ENCODE measurements at places on chromosomes 1 and 21. TPM values are rescaled to one million over a fixed set of nuclear protein-coding genes. Genes with fewer than 3 reads are reported as not detected.
A peak's percentile ranks its signal among the peaks of the same experiment; 100 is the strongest.

Gene HNRNPCL1
- not detected for polyA plus RNA-seq

Gene CIART
- polyA plus RNA-seq = 7.0 TPM

Gene EDN2
- polyA plus RNA-seq = not detected

Gene GBP6
- polyA plus RNA-seq = not detected

Gene MAP3K7CL
- 30.0 TPM for polyA plus RNA-seq

DNA sequence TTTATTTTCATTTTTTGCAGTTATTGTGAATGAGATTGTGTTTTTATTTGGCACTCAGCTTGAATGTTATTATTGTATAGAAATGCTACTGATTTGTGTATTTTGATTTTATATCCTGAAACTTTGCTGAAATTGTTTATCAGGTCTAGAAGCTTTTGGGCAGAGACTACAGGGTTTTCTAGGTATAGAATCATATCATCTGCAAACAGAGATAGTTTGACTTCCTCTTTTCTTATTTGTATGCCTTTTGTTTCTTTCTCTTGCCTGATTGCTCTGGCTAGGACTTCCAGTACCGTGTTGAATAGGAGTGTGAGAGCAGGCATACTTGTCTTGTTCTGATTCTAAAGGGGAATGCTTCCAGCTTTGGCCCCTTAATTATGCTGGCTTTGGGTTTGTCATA lies 27.3 kb downstream of the ZNF691 start:
- DNase-seq = no peak

DNA sequence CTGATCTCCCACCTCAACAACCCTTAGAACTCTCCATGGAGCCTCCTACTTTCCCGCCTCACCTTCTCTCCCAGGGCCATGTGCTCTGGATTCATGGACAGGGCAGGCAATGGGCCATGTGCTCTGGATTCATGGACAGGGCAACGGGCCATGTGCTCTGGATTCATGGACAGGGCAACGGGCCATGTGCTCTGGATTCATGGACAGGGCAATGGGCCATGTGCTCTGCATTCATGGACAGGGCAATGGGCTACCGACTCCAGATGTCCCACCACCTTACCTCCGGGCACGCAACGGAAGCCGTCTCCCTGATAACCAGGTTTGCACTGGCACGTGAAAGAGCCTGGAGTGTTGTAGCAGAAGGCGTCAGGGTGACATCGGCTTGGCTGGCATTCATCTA lies 53.2 kb downstream of the NID1 start:
- DNase-seq = no peak

- no peak for DNase-seq
Measured at GRCh38 chr1:206136241-206136640, 19.1 kb upstream of the AVPR1B start.

GRCh38 chr1:2027961-2028583 lies 8.9 kb downstream of the GABRD start:
- no peak for DNase-seq

- DNase-seq = no peak
Measured at GRCh38 chr1:235625340-235625739, 24.2 kb downstream of the GNG4 start.

DNA sequence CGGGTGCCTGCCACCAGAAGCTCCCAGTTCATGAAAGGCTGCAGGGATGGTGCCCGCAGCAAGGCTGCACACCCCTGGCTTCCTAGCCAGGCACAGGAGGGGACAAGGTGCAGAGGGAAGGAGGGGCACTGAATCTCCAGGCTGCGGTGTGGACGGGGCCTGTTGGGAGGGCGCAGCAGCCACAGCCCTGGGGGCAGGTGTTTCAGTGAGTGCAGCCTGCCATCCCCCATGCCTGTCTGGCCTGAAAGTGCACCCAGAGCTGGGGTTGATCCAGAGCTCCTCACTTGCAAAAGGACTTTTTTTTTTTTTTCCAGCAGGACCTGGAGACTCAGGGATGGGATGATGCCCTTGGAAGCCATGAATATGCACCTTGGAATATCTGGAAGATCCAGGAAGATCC lies 153.7 kb upstream of the C1orf174 start:
- DNase-seq = no peak

GRCh38 chr1:61588736-61589672 lies 135.9 kb downstream of the TM2D1 start:
- DNase-seq = peak; percentile 59

DNA sequence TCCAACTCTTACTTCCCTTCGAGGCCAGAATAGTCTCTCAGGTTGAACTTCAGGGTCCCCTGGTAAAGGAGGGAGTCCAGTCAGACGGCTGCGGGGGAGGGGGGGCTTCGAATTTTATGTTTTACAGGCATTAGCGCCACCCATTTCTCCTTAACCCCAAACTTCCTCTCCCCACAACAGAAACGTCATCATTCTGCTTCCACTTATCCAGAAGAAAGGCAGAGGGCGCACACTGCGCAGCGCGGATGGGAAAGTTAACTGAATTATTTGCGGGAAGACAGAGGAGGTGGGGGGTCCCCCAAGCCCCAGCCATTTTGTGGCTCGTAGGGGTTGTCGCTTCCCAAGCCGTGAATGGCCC lies 529 bp upstream of the PRMT2 start:
- DNase-seq = peak; percentile 92

DNA sequence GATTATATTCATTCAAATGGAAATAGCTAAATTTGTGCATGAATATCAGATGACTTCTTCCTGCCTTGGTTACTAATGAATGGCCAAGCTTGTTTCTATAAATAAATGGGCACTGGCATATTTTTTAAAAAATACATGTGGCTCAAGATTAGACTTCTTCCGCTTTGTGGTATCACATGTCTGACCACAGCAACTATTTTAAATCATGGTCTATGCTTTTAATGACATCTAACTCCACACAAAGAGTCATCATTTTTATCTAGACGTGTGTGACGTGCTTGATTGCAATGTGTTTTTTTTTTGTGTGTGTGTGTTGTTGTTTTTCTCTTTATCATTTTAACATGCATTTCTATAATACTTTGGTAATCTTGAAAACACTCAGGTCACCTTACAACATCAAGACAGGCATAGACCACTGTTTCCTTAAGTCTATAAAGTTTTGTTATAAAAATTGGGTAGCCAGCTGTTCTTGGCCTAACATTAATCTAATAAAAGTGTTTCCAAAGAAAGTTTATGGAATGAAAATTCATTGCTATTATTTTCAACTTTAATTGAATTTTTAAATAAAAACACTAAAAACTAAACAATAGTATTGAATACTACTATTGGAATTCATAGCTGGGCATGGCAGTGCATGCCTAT lies 29.5 kb downstream of the RGS1 start:
- peak; percentile 9 for DNase-seq

DNA sequence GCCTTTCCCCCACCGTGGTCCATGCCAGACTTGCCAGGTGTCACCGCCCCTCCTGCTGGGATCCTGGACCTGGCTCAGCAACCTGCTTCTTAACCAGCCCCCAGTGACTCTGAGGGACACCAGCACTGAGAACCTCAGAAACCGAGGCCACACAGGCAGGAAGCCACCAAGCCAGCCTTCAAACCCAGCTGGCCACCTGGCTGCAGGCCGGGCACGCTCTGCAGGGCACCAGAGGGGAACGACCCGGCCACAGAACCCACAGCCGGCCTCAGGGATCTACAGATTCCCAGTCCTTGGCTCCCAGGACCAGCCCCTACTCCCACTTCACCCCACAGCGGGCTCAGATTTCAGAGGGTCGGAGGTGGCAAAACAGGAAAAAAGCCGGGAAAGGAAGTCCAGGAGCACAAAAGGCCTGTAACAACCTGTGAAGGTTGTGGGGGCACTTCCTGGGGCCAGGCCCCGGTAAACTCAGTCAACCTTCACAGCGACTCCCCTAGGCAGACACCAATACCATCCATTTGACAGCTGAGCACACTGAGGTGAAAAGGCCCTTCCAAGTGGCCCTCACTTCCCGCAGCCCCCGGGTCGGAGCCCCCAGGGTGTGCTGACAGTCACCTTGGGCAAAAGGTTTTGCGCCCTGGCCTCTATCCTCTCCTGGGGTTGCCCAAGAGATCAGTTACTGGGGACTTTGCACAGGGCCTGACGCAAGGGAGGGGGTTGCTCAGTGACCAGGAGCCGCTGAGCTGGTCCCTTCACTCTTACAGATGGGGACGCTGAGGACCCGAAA lies 14.1 kb downstream of the RUNX3 start:
- DNase-seq = no peak

GRCh38 chr1:48576565-48576964 lies 104.6 kb upstream of the SPATA6 start:
- DNase-seq = no peak

DNA sequence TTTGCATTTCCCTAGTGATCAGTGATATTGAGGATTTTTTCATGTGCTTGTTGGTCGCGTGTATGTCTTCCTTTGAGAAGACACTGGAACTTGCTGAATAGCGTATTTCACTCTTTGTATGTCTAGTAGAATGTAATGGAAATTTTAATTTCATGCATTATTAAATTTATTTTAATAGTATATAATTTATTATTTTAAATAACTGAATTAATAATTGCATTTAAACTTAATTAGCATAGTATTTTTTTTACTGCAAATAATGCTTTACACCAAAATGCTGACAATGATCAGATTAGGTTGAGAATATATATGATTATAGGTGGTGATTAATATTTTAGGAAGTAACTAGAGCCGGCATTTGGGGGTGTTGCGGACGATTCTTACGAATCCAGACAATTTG lies 10.5 kb upstream of the MTARC1 start:
- no peak for DNase-seq

GRCh38 chr1:178579562-178579961 lies 66.7 kb downstream of the TEX35 start:
- DNase-seq = no peak

DNA sequence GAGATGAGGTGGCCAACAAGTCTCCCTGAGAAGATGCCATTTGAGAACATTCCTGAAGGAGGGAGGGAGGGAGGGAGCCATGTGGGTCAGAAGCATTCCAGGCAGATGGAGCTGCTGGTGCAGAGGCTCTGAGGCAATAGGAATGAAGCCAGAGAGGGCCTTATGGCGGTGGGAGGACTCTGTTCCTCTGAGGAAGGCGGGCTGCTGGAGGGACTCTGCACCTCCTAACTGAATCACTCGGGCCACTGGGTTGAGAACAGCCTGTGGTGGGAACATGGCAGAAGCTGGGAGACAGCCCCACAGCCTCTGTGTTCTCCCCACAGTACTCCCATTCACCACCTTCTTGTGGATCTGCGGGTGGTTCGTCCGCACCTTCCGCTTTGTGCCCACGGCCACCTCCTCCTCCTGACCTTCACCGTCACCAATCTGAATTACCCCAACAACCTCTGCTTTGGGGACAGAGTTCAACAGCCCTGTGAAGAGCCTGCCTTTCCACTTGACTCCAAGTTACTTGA lies 2.4 kb upstream of the TMEM125 start:
- DNase-seq = peak; percentile 77

DNA sequence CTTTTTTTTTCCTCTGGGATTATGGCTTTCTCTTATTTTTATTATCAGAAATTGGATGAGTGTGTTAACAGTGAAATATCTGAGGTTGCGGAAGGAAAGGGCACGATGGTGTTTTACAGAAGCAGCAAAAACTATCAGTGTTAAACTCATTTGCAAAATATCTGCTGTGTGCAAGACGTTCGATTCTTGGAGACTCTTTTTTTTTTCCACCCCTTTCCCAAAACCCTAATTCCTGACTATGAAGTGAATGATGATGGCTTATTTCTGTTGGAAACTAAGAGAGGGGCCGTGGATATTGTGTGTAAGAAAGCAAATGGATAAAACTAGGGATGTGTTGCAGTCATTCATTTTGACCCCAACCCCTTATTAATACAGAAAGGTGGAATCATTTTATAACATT lies 677 bp downstream of the NCAM2 start:
- DNase-seq = peak; percentile 1

DNA sequence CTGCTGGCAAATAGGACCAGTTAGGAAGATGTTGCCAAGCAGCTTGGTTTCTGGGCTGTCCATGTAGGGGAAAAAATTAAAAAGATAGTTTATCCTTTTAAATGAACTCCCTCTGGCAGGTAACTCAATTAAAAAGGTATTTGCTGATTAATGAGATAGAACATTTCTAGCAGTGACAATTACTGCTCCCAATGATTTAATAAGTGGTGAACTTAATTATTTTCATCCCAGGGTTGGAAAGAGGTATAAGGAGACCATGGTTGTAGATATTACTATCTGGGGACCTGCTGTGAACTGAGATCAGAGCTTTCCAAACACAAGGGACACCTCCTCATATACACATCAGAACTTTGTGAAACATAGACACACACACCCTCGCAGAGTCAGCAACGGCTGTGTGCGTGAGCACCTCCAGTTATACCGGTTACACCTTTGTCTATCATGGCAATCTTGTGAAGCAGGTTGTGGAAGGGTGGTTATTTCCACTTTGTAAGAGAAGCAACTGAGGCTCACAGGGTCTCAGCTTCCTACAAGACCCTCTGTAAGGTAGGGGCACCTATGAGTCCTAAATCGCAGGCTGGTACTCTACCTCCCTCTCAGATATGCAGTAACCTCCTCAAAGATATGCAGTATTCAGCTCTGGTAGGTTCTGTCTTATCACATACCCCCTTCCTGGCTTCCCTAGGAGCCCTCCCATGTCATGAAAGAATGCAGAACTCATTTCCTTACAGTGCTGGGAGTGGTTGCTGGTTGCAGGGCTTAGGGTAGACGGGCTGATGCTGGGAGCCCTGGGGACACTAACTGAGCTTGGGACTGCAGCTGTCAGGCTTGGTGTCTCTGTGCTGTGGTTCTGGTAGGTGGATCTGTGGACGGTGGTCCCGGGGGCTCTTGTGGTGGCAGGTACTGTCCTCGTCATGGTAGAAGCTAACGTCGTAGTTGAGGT lies 18.5 kb upstream of the MAGOH start:
- DNase-seq = no peak

- no peak for DNase-seq
Measured at GRCh38 chr1:183593356-183593755, 3.1 kb upstream of the NCF2 start.

GRCh38 chr1:86289161-86289560 lies 107.0 kb downstream of the ODF2L start:
- no peak for DNase-seq

DNA sequence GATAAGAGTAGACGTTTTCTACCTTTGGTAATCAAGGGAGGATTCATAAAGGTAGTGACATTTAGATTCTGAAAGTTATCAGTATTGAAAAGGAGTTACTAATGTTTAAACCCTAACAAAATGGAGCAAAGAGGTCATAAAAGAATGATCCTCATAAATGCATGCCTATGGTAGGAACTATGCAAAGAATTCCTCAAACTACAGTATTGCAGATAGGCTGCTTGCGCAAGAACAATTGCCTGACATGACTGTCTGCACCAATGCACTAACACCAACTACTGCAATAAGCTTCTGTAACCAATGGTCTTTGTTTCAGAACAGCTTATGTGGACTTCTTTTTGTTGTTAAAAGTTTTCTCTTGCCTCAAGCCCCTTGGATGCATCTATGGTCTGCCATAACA lies 597.3 kb upstream of the ADGRL4 start:
- peak; percentile 48 for DNase-seq

GRCh38 chr1:230517786-230518185 lies 91.7 kb upstream of the PGBD5 start:
- no peak for DNase-seq

GRCh38 chr1:156067262-156067661 lies 6.3 kb downstream of the RAB25 start:
- DNase-seq = peak; percentile 18

GRCh38 chr1:205576805-205577761 lies 54.7 kb downstream of the ELK4 start:
- DNase-seq = no peak

Data from GM23248 (cell line).